ENCODE measurements at places on chromosomes 11 and 22.
A peak's percentile ranks its signal among the peaks of the same experiment; 100 is the strongest.

- DNase-seq = peak; percentile 33
Measured at GRCh38 chr11:95991101-95991500, 67.2 kb upstream of the MTMR2 start.

DNA sequence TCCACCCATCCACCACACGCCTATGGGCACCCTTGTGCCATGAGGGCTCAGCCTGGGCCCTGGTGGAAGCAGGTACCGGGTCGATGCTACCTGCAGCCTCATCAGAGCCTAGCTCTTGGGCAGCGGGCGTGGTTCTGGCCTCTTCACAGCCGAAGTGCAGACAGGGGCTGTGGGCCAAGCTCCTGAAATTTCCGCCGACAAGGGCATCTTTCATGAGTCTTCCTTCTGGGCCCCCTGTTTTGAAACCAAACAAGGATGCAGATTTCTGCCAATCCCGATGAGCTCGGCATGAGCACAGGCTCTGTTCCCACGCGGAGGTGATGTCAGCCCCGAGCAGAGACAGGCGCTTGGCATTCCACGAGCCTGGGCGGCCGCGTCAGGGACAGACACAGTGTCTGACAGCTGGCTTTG is 22.6 kb upstream of the MGAT3 start:
- no peak for DNase-seq

DNA sequence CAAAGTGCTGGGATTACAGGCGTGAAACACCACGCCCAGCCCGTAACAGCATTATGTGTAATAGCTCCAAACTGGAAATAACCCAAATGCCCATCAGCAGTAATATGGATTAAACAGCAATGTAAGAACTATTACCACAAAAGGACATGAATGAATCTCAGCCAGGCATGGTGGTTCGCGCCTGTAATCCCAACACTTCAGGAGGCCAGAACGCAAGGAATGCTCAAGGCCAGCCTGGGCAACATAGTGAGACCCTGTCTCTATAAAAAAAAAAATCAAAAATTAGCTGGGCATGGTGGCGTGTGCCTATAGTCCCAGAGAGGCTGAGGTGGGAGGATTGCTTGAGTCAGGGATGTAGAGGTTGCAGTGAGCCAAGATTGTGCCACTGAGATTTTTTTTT is 3.1 kb upstream of the DPF2 start:
- DNase-seq = no peak

DNA sequence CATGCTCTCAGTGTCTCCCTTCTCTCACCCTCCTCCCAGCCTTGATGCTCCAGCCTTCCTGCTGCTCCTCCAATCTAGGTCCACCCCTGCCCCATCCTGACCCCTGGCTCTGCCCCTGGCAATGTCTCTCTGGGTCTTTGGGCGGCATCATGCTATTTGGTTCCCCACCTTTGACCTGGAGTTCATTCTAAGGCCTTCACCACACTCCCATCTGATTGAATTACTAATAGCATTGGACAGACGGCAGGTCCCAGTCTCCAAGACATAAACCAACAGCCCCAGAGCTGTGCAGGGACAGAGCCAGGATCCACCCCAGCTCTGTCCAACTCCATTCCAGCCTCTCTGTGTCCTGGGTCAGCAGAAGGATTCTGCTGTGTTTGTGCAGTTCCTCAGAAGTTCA is 7.2 kb downstream of the APOL4 start:
- DNase-seq = no peak

- no peak for DNase-seq
Measured at GRCh38 chr11:125929445-125930075, 16.3 kb upstream of the VSIG10L2 start.

- peak; percentile 9 for DNase-seq
Measured at GRCh38 chr11:122422682-122423081, 232.8 kb upstream of the UBASH3B start.

- DNase-seq = no peak
Measured at GRCh38 chr11:121459413-121460017, 6.7 kb upstream of the SORL1-AS1 start.

DNA sequence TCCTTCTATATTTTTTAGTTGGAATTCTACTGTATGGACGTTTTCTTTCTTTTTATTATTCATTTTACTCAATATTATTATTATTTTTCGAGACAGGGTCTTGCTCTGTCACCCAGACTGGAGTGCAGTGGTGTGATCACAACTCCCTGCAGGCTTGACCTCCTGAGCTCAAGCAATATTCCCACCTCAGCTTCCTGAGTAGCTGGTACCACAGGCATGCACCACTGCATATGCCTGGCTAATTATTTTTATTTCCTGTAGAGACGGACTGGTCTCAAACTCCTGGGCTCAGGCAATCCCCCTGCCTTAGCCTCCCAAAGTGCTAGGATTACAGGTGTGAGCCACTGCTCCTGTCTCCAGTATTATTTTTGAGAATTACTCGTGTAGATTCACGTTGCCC is 34.0 kb upstream of the CCDC134 start:
- no peak for DNase-seq

GRCh38 chr11:31236143-31236542 is 133.4 kb downstream of the DCDC1 start:
- peak; percentile 10 for DNase-seq

GRCh38 chr11:105609832-105610781 is at the start of gene GRIA4:
TSS of gene GRIA4 (plus strand) at chr11:105610073. CDS start at chr11:105610998, 925 bp downstream.
- peak; percentile 47 for DNase-seq

DNA sequence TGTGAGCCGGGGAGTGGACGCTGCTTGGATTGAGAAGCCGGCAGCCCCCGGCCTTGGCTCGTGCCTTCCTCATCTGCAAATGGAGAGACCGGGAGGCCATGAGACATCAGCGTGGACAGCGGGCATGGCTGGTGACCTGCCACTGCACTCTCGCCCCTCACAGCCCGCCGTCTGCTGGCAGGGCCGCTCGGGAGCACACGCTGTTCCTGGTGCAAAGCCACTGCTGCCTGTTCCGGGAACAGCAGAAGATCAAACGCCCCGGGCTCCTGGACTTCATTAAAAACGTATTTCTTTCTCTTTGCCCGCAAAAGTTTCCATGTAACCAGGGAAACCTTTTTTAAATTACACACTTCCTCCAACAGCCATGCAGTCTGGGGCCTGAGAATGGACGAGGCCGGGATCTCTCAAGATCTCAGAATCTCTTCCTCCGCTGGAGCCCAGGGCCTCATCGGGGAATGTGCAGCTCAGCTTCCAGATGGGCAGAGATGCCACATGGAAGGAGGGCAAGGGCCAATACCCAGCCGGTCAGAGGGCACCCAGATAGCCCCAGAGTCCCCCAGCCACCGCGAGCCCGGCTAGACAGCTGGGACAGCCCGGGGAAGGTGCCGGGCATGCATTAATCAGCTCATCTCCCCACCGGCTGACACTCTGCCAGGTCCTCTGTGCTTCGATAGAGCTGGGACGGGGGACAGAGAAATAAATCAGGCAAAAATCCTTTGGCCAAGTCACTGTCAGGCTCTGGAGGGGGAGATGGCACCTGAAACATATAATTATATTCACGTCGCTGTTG is 62.8 kb upstream of the PRR5 start:
- peak; percentile 56 for DNase-seq

GRCh38 chr11:23947883-23948282 is 549.0 kb upstream of the LUZP2 start:
- no peak for DNase-seq

GRCh38 chr11:62108017-62108750 is 15.6 kb upstream of the INCENP start:
- peak; percentile 74 for DNase-seq

DNA sequence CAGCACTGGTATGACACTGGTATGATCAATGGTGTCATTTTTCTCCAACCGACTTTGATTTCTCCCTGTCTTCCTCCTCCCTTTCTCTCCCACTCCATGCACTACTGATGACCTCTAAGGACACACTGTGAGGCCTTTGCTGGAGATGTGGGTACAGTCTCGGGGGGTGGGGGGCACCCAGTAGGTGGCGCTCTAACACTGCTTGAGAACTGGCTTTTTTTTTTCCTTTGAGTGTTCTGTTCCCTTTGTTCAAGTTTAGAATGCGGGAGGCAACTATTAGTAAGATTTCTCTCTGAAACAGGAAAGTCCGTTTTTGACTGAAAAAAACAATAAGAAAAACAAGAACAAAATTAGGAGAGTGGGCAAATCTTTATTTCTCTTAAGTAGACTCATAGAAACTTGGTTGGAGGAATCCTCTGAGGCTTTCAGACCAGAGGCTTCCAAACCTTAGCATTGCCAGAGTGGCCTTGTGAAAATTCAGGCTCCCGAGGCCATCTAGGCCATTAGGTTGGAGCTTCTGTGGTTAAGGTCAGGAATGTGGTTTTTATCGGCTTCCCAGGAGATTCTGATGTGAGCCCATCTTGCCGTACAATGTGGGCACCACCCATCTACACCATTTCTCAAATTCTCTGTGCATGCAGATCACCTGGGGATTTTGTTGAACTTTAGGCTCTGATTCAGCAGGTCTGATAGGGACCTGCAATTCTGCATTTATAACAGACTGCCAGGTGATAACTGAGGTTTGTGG is 43.2 kb downstream of the PANX1 start:
- DNase-seq = no peak

- no peak for DNase-seq
Measured at GRCh38 chr11:134736251-134736947, 324.4 kb upstream of the B3GAT1 start.

GRCh38 chr11:80194016-80194415 is 753.2 kb upstream of the TENM4 start:
- DNase-seq = no peak

DNA sequence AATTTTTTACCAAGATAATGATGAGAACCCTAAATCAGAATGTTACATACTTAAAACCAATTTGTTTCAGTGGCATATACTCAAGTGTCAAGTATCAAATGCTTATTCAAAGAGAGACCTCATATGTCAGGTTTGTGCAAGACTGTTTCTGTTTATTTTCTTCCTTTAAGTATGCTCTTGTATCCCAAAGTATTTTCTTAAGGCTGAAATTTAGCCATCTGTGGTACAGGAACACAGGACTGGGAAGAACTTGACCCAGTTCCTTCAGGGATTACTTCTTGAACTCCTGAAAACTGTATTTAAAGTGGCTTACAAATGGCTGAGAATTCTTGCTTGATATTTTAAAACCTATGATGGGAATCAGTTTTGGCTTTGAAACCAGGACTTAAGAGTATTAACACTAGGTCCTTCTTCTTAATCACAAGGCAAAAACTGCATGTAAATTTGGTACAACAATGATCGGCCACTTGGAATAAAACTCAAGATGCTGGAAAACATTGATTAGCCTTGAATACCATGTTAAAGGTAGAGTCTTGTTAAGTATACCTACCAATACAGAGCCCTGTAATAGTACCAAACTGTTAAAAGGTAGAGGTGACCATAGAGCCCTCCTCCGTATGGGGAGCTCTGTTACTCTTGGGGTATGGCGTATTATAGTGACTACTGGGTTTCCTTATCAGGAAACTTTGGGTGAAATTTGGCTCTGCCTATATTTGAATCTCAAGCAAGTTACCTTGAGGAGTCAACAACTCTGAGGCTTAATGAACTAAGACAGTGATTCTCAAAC is 95.9 kb downstream of the BLID start:
- DNase-seq = no peak

- DNase-seq = no peak
Measured at GRCh38 chr11:69992026-69992425, 86.1 kb upstream of the ANO1 start.

GRCh38 chr11:3867209-3868091 is 12.0 kb downstream of the STIM1 start:
- DNase-seq = no peak

GRCh38 chr11:107947904-107948303 is 19.7 kb downstream of the RAB39A start:
- DNase-seq = no peak

DNA sequence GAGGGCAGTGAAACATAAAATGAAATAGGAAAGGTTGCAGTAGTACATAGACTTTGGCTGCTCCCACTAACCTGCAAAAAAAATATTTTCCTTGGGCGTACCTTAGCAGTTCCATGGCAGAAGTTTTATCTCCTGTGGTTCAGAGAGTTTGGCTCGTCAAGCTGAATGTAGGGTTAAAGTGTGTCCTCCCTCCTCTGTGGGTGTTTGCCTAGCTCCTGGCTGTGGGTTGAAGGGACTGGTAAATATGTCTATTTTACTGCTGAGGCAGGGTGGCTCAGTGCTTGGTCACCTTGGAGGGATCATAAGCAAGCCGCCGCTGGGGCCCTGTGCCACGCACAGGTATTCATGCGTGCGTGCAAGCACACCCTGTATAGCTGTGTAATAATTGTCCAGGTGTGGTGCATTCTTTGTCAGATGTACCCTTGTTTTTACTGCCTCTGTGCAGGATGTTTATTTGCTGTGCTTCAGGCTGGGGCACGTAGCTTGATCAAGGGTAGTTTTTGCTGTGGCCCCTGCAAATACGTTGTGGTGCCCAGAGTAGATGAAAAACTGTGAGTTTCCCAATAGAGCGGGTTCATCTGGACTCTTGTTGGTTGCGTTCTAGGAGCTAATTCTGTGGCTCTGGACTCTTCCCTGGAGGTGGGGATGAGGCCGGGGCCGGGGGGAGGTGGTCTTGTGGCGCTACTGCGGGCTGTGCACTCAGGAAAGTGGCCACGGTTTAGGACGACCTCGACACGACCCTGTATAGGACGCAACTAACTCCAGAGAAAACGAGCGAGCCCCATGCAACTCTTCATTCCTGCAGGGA is 732 bp upstream of the SORL1 start:
- no peak for DNase-seq

GRCh38 chr11:110759972-110760381 is 47.7 kb upstream of the ARHGAP20 start:
- DNase-seq = peak; percentile 89

GRCh38 chr22:21896951-21897513 is 29.6 kb upstream of the MAPK1 start:
- DNase-seq = no peak

DNA sequence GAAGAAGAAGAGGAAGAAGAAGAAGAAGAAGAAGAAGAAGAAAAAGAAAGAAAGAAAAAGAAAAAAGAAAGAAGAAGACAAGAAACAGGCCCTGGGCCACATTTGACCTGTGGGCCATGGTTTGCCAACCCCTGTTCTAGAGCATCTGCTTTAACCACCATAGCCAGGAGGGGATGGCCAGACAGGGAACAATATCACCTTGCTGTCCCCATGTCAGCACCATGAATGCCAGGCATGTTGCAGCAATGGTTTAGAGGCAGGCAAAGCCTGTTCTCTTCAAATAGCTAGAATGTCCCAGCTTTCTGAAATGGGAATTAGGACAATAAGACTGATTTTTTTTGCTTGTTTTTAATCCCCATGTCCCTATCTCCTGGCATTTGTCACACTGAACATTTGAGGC is 338.6 kb upstream of the PLET1 start:
- DNase-seq = no peak
